ENCODE measurements at places on chromosomes 1 and 21.

DNA sequence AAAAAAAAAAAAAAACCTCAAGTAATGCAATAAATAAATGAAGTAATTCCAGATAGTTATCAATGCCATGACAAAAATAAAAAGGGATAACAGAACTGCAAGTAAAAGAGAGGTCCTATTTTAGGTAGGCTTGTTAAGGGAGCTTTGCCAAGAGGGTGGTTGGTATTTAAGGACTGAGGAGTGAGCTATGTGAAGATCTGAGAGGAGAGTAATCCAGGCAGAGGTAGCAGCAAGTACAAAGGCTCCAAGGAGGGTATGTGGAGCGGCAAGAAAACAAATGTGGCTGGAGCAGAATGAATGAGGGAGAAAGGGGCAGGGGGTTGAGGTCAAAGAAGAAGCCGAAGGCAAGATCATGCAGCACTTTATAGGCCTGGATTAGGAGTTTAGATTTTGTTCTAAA lies 59.9 kb upstream of the CDC42BPA start:
- DNase-seq: no peak

DNA sequence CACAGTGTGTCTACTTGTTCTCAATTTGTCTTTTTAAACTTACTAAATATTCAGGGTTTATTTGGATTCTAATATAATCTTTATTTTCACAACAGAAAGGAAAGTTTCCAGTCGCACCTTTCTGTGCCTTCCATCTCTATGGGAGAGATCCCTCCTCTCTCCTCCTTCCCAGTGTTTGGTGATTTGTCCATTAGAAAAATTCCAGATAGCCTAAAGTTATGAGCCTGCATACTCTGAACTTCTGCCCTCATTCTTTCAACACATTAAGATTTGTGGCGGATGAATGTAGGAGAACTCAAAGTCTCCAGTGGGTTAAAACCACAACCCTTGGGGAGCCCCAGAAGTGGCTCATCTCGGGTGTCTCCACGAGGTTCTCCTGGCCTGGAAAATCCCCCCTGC lies 3.6 kb downstream of the NHLH2 start:
- no peak for DNase-seq

DNA sequence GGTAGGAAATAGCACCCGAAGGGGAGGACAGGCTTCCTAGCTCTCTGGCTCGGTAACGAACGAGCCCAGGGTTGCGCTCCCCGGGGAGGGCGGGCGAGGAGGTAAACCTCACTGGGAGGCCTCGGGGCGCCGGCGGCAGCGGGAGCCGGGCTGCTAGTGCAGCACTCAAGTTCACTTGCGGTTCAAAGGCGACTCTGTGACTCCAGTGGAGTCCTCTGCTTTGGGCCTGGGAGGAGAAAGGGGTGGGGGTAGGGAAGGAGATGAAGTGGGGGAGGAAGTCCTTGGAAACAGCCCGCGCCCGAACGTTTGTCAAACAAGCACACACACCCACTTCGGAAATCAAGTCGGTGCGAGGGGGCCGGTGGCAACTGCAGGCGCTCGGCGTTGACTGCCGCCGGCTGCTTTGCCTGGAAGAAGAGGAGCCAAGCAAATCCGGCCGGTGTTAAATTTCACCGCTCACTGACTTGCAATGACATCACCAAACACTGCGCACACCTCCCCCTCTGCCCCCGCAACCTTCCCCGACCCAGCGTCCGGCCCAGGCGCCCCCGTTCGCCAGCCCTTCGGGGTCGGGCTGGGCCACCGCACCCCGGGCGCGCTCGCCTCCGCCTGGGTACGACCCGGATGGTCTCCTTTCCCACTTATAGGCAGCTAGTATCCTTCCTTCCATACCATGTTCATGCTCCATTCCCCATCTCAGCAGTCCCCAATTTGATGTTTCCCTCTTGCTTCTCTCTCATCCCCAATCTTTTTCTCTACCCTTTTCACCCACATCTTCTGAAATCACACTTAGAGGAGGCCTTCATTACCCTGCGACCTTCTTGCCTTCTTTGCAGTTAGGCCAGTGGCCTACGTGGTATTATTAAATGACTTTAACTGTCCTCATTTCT lies at the start of gene COL24A1:
Gene COL24A1, minus strand, starts transcription at position 207 of the 890 bp plus-strand sequence. CDS start 376 bp downstream, outside the sequence.
- DNase-seq: no peak

DNA sequence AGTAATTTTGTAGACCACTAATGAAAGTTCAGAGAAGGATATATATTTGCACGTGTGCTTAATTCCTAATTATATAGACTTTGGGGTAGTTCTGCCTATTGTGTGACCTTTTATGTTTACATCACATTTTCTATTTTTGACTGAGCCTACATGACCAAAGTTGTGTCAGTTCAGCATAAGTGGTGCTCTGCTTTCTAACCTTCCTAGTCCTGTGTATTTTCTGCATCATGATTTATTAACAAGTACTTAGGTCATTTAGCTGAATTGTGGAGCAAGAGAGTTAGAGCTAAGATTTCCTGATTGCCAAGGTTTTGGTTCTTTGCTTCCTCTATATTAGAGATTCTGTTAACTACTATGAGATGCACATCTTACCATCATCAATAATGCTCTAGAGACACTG lies 176.0 kb downstream of the C1orf21 start:
- no peak for DNase-seq

GRCh38 chr1:167136191-167136614 lies 42.3 kb downstream of the STYXL2 start:
- DNase-seq: no peak

GRCh38 chr1:62196086-62196690 lies 1.5 kb downstream of the L1TD1 start:
- DNase-seq: no peak

DNA sequence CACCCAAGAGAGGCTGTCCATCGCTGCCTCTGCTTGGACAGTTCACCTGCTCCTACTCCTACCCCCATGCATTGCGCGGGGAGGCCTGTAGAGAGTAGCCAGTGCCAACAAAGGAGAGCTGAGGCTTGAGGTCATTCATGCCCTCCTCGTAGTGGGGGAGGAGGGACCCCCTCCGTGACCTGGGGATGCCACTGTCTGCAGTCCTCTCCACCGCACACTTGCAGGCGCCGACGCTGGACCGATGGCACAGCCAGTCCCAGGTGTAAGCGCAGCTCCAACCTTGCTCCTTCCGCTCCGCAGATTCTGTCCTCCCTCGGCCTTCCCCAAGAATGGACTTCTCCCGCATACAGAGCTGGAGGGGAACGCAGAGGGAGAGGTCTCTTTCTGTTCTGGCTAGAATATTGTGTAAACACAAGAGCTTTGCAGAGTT lies 672 bp upstream of the PHLDA3 start:
- no peak for DNase-seq

- DNase-seq: no peak
Observed at GRCh38 chr1:19156676-19157075, 53.4 kb downstream of the UBR4 start.

DNA sequence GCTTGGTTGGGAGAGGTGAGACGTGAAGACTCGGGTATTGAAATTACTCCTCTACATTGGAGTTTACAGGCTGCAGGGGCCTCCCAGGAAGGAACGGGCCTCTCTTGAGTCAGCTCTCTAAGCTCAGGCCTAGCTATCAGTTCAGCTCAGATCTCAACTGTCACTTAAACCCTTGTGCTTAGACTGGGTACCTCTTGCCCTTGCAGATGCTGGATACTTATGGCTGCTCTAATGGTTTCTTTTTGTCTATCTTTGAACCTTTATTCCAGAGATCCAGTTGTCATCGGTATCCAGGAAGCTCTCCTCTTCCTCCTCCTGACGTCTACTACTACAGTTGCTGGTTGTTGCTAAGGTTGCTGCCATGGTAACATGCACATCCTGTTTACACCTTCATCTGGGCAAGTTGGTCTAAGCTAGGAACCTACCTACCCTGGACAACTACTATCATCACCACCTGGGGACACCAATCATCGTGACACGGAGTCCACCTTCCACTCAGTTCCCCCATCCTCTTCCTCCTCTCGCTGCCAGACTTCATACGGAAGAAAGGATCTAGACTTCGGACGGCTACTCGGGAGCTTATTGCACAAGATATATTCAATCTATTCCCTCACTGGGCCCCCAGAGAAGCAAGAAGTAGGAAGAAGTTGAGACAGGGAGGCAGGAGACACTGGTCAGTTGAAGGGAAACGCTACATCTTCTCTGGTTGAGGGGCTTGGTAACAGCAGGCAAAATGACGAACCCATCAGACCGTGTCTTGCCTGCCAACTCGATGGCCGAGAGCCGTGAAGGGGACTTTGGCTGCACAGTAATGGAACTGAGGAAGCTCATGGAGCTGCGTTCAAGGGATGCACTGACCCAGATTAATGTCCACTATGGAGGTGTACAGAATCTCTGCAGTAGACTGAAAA lies 56.1 kb downstream of the ATP2B4 start:
- no peak for DNase-seq

DNA sequence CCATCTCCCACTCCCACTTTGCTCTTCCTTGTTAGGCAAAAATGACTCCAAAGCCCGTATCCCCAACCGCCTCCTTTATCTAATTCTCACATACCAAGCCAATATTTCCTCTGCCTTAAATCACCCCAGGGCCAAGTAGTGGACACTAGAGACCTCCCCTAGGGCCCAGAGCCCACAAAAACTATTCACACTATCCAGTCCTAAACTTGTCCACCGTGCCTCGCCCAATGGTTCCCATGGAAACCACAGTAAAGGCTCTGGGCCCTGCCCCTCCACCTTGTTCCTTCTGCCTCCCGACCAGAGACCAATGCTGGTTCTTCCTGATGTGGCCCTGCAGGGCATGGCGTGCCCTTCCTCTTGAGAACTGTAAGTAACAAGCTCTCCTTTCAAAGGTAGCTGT lies 11.8 kb downstream of the CFAP107 start:
- DNase-seq: no peak

DNA sequence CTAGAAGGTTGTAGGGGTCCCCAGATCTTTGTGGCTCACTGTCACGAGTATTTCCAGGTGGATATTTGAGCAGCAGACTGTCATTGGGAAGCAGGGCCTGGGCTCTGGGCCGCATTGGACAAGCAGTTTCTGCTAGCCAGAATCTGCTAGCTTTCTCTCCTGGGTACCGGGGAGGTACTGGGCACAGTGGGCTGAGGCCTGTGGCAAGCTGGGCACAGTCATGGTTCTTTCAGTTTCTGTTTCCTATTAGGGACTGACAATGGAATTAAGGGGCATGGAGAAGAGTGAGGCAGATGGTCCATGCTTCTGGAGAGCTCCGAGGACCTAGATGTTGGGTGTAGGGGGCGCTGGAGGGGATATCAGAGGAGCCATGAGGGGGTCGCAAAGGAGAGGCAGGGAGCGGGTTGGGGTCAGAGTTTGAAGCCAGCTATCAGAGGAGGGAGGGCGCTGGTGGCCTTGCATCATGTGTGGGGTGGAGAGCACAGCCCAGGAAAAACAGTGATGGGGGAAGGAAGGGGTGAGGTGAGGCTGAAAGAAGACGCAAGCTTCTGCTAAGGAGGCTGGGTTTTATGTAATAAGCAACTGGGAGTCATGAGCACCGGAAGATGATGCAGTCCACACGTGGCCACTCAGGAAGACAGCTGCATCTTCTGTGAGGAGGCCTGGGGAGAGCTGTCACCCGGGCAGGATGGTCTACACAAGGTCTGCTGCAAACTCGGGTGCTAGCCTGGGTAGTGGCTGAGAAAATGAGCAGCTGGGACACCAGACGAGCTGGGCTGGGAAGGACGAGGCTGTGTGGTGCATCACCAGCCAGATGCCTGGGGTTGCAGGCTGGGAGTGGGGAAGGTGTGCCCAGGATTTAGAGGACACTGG lies 72.7 kb downstream of the IER5 start:
- DNase-seq: no peak

DNA sequence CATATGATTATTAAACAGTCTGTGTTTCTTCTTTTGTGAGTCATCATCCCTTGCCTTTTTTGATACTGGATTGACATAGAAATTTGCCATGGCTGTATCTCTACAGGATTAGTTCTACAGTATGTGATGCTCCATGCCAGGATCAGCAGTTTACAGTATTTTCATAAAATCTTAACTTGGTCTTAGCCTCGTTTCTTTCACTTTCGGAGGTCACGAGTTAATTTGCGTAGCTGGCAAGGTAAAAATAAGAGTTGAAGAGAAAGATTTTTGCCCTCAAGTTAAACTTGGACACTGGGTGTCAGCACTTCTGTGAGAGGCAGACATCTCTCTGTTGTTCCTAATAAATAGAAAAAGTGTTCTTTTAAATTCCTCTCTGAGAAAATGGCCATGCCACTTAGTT lies 79.1 kb downstream of the CACNA1E start:
- no peak for DNase-seq

GRCh38 chr1:198681831-198682759 lies 43.3 kb downstream of the PTPRC start:
- DNase-seq: peak; percentile 23

- no peak for DNase-seq
Observed at GRCh38 chr1:1203561-1204424, 2.6 kb downstream of the TNFRSF18 start.

DNA sequence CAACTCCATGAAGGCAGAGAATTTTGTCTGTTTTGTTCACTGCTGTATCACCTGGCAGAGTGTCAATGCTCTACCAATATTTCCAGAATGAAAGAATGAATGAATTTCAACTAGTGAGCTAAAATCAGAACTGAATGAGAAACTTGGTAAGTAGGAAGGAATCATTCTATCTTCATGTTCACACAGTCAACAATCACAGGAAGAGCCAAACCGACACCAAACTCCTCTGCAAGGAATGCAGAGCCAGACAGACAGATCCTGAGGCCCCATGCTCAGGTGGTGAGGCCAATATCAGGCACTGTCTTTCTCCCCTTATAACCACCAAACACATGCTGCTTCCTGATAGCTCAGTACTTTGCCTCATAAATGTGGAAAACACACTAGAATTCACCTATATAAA lies 139.1 kb downstream of the SLC45A1 start:
- no peak for DNase-seq

DNA sequence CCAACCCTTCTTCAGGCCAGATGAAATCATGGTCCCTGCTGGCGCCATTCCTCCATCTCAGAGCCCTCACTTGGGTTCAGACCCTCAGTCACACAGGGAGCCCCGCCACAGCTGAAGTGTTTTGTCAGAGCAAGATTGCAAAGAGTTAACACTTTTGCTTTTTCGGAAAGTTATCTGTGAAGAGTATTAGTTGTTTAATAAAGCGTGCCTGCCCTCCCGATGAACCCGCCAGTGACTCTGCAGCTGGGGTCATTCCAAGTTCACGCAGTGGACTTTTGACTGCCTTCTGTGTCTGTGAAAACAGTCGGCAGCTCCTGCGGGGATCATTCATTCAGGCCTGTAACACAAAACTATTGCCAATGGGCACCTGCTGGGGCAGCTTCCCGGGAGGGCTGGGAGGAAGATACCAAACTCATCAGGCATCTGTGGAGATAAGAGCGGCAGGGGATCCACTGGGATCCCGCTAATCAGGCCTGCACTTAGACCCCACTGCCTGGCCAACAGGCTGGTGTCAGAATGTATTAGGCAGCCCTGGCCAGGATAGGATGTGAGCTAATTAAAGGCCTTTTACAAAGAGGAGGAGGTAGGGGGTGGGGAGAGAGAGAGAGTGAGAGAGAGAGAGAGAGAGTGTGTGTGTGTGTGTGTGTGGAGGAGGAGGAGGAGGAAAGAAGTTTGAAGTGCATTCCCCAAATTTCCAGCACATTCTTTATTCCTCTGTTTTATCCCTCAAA lies 184.5 kb downstream of the DHRS3 start:
- no peak for DNase-seq

Measured in hypothalamus (tissue), 51 donors.